CD4-positive, CD25-positive, alpha-beta regulatory T cell (primary cell): ENCODE measurements at places on chromosomes 5 and 9. TPM values are rescaled to one million over a fixed set of nuclear protein-coding genes. Genes with fewer than 3 reads are reported as not detected.

The TMEM174 gene
- polyA plus RNA-seq = not detected

The SPTLC1 gene
- polyA plus RNA-seq = 48.3 TPM

The TMOD1 gene
- polyA plus RNA-seq = 2.4 TPM

The PROB1 gene
- 0.25 TPM for polyA plus RNA-seq

The DDX4 gene
- polyA plus RNA-seq = not detected

The NPR3 gene
- polyA plus RNA-seq = not detected

The TSC1 gene
- 14.5 TPM for polyA plus RNA-seq

The MRPS2 gene
- polyA plus RNA-seq = 56.7 TPM

The PFN3 gene
- polyA plus RNA-seq = not detected

The GDF9 gene
- polyA plus RNA-seq = 0.24 TPM

The LHX6 gene
- polyA plus RNA-seq = not detected

The MIGA2 gene
- 6.3 TPM for polyA plus RNA-seq

The PLPP6 gene
- polyA plus RNA-seq = 5.0 TPM

The GABRA1 gene
- polyA plus RNA-seq = not detected

The C9orf152 gene
- not detected for polyA plus RNA-seq

The PCA3 gene
- not detected for polyA plus RNA-seq

The ENTREP1 gene
- not detected for polyA plus RNA-seq

The DMRT3 gene
- not detected for polyA plus RNA-seq

The LCP2 gene
- 187 TPM for polyA plus RNA-seq

GRCh38 chr9:132511191-132511999 lies 71.0 kb upstream of the BARHL1 start:
- peaks cover 3% of the 10 kb centered on the region for H3K27me3 ChIP-seq
- H3K27ac ChIP-seq = no peak overlapping the region
- no peaks in the 10 kb centered on the region for H3K4me1 ChIP-seq
- no peak for DNase-seq
- no peaks in the 10 kb centered on the region for H3K36me3 ChIP-seq
- H3K4me3 ChIP-seq = no peak overlapping the region

- DNase-seq = no peak
- H3K27me3 ChIP-seq = no peaks in the 10 kb centered on the region
- H3K27ac ChIP-seq = no peak overlapping the region
Observed at GRCh38 chr5:148619484-148619883, 34.8 kb downstream of the HTR4 start.

DNA sequence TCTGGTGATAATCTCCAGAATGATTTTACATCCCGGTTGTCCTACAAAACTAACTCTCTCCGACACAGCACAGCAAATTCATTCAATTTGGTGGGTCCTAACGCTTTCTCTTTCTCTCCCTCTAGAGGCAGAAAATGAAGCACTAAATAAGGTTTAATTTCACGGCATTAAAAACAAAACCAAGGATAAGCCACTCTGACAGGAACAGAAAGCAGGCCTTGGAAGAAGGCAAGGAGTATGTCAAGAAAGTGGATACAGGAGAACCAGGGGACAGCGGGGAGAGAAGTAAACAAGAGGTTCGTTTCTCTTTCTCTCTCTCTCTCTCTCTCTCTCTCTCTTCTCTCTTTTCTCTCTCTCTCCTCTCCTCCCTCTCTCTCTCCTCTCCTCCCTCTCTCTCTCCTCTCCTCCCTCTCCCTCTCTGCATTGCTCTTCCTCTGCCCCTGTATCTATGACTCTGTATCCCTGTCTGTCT lies 49.8 kb downstream of the EBF1 start:
- H3K4me3 ChIP-seq = no peak overlapping the region
- peaks cover 41% of the 10 kb centered on the region for H3K27me3 ChIP-seq
- H3K27ac ChIP-seq = no peak overlapping the region
- DNase-seq = no peak
- H3K36me3 ChIP-seq = no peaks in the 10 kb centered on the region

DNA sequence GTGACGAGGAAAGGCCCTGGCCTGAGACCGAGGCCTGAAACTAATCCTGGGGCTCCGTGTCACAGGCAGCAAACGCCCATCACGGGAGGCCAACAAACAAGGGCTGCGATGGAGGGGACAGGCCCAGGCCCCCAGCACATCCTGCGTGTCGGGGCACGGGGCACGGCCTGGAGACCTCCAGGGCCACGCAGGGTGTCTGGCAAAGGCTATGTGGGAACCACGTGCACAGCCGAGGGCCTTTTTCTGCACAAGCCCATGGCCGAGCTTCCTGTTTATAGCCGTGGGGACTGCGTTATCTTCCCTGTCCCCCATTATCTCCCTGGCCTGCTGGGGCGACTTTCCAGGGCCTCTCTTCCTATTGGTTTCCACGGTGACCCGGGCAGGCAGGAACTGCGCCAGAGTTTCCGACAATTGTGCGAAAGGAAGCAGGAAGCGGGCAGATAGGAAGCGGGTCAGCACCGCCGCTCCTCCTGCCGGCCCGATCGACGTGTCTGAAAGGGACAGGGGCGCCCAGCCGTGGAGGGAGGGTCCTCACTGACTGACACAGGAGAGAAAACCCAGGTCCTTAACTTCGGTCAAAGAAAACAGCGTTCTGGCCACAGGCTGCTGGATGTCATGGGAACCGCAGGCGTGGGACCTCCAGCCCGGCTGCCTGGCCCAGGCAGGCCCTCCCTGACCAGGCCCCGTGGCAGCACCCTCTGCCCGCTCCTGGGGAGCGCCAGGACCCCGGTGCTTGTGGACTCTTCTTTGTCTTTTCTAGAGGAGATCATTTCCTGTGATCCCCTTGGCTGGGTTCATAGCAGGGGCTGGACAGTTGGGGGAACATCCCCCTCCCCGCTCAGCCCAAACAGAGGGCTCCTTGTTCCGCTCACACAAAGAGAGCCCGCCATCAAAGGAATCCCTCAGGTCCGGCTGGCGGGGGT lies 29.1 kb upstream of the SEC16A start:
- H3K4me1 ChIP-seq = no peaks in the 10 kb centered on the region
- no peak overlapping the region for H3K27ac ChIP-seq
- H3K4me3 ChIP-seq = no peak overlapping the region
- H3K36me3 ChIP-seq = peaks cover 59% of the 10 kb centered on the region
- no peaks in the 10 kb centered on the region for H3K27me3 ChIP-seq
- DNase-seq = no peak

DNA sequence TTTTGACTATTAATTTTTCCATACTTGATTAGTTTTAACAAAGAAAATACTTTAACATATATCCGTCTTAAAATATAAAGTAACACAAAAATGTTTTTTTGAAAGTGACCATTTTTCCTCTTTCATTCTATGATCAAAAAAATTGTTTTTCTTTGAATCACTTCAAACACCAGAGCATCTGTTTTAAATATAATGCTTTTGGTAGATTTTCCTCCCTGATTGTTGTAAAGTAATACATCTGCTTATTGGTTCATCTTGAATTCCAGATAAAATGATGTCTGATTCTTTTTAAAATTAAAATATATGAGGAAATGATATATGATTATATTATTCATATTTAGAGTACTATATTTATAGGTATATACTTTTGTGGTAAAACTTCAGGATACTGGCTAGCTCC lies 76.2 kb upstream of the LPAR1 start:
- no peaks in the 10 kb centered on the region for H3K4me1 ChIP-seq
- no peaks in the 10 kb centered on the region for H3K27me3 ChIP-seq
- no peak for DNase-seq
- H3K27ac ChIP-seq = no peak overlapping the region
- H3K36me3 ChIP-seq = no peaks in the 10 kb centered on the region

GRCh38 chr5:135988546-135988945 lies 33.8 kb upstream of the LECT2 start:
- H3K27ac ChIP-seq = no peak overlapping the region
- no peaks in the 10 kb centered on the region for H3K4me1 ChIP-seq
- no peak overlapping the region for H3K4me3 ChIP-seq
- no peak for DNase-seq
- H3K36me3 ChIP-seq = no peaks in the 10 kb centered on the region

- H3K27me3 ChIP-seq = peaks cover 3% of the 10 kb centered on the region
- no peak for DNase-seq
- no peak overlapping the region for H3K4me3 ChIP-seq
Observed at GRCh38 chr5:77101298-77101697, 14.2 kb upstream of the ZBED3 start.

DNA sequence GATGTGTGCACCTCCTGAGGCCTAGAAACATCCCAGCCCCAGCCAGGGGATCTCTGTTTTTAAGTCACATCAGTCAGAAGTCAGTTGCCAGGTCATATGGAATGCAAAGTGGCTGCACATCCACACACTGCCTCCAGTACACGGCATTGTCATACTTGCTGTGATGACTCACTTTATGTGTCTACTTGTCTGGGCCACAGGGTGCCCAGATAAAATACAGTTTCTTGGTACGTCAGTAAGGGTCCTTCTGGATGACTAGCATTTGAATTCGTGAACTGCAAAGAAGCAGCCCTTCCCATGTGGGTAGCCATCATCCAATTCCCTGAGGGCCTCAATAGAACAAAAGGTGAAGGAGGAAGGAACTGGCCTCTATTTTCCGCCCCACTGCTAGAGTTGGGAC lies 27.7 kb downstream of the AUH start:
- H3K4me3 ChIP-seq = no peak overlapping the region
- H3K4me1 ChIP-seq = no peaks in the 10 kb centered on the region
- H3K27me3 ChIP-seq = no peaks in the 10 kb centered on the region

- peaks cover 5% of the 10 kb centered on the region for H3K27me3 ChIP-seq
- H3K27ac ChIP-seq = no peak overlapping the region
- H3K4me3 ChIP-seq = no peak overlapping the region
- no peak for DNase-seq
- H3K4me1 ChIP-seq = no peaks in the 10 kb centered on the region
Observed at GRCh38 chr5:180059326-180059725, 12.2 kb downstream of the RNF130 start.

GRCh38 chr5:104444656-104445055 lies 882.1 kb upstream of the NUDT12 start:
- no peak for DNase-seq
- no peaks in the 10 kb centered on the region for H3K27me3 ChIP-seq
- H3K36me3 ChIP-seq = no peaks in the 10 kb centered on the region
- H3K27ac ChIP-seq = no peak overlapping the region

GRCh38 chr9:98101868-98102273 lies 17.2 kb downstream of the TRIM14 start:
- H3K27me3 ChIP-seq = no peaks in the 10 kb centered on the region
- H3K4me1 ChIP-seq = peaks cover 99% of the 10 kb centered on the region
- H3K4me3 ChIP-seq = peak overlapping the region; percentile 86
- peak; percentile 99 for DNase-seq
- H3K36me3 ChIP-seq = peaks cover 23% of the 10 kb centered on the region

DNA sequence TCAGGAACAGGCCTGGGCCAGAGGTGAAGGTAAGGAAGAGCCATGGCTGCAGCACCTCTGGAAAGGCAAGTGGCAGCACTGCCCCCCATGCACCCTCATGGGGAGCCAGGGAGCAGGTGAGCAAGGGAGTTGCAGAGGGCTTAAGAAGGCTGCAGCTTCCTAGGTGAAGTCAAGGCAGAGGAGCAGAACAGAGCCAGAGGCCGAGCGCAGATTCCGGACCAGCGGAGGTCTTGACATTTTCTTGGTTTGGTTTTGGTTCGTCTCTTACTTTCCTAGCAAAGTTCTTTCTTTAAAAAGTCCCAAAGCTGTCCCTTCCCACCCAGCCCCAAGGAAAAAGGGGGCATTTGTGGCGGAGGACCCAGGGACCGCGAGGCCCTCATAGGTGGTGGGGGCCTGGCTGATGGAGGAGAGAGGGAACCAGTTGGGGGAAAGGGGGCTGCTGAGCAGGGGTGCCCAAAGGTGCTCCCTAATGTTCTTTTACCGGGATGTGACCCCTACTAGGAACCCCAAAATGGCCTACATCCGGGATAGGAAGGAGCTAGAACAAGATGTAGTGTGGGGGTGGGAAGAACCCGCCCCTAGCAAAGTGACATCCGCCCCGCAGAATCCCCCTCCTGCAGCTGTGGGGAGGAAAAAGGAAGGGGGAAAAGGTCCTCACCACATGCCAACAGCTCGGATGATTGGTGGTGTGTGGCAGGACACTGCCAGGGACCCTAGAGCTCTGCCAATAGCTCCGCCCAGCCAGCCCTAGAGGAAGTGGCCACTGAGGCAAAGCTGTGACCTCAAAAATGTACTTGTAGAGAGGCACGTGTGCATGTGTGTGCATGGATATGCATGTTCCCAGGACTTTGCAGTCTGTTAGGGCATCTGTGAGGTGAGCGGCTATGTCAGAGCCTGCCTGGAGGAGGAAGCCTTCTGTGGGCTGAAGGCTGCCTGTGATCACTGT lies 914 bp upstream of the CD72 start:
- peaks cover 34% of the 10 kb centered on the region for H3K4me1 ChIP-seq
- no peaks in the 10 kb centered on the region for H3K27me3 ChIP-seq
- H3K36me3 ChIP-seq = no peaks in the 10 kb centered on the region
- peak overlapping the region; percentile 47 for H3K27ac ChIP-seq
- H3K4me3 ChIP-seq = peak overlapping the region; percentile 16
- DNase-seq = no peak

- H3K27ac ChIP-seq = no peak overlapping the region
- no peaks in the 10 kb centered on the region for H3K27me3 ChIP-seq
- DNase-seq = no peak
- no peak overlapping the region for H3K4me3 ChIP-seq
Observed at GRCh38 chr5:115930630-115931337, 31.5 kb upstream of the LVRN start.

DNA sequence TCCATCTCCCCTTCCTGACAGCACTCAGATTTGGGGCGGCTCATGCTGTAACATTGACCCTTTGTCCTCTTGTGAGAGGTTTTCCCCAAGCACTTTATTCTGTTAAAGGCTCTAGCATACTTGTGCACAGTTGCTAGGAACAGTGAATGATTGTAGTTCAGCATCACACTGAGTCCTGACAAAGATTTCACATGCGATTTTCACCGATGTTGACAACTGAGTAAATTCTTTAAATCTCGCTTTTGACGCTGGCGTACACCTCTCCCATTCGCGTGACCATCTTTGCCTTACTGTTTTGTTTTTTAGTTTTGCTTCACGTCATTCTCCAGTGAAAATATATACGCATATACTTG lies 780 bp downstream of the CDC37L1 start:
- DNase-seq = peak; percentile 38
- peak overlapping the region; percentile 96 for H3K27ac ChIP-seq
- peaks cover 6% of the 10 kb centered on the region for H3K36me3 ChIP-seq
- H3K27me3 ChIP-seq = no peaks in the 10 kb centered on the region
- peak overlapping the region; percentile 96 for H3K4me3 ChIP-seq
- H3K4me1 ChIP-seq = peaks cover 23% of the 10 kb centered on the region

- H3K27ac ChIP-seq = no peak overlapping the region
- peaks cover 6% of the 10 kb centered on the region for H3K27me3 ChIP-seq
- no peaks in the 10 kb centered on the region for H3K4me1 ChIP-seq
- H3K36me3 ChIP-seq = no peaks in the 10 kb centered on the region
- no peak for DNase-seq
Observed at GRCh38 chr9:97556036-97556720, 54.7 kb downstream of the TMOD1 start.

GRCh38 chr5:181107699-181108098 lies 23.3 kb downstream of the OR2V1 start:
- no peak overlapping the region for H3K27ac ChIP-seq
- H3K36me3 ChIP-seq = no peaks in the 10 kb centered on the region
- H3K27me3 ChIP-seq = peaks cover 2% of the 10 kb centered on the region
- no peak for DNase-seq
- no peaks in the 10 kb centered on the region for H3K4me1 ChIP-seq

GRCh38 chr5:143879646-143880045 lies 67.7 kb downstream of the HMHB1 start:
- peaks cover 10% of the 10 kb centered on the region for H3K27me3 ChIP-seq
- no peak overlapping the region for H3K4me3 ChIP-seq
- no peaks in the 10 kb centered on the region for H3K36me3 ChIP-seq
- H3K4me1 ChIP-seq = no peaks in the 10 kb centered on the region
- no peak overlapping the region for H3K27ac ChIP-seq
